ENCODE measurements at places on chromosomes 2 and 18.
A peak's percentile ranks its signal among the peaks of the same experiment; 100 is the strongest.

DNA sequence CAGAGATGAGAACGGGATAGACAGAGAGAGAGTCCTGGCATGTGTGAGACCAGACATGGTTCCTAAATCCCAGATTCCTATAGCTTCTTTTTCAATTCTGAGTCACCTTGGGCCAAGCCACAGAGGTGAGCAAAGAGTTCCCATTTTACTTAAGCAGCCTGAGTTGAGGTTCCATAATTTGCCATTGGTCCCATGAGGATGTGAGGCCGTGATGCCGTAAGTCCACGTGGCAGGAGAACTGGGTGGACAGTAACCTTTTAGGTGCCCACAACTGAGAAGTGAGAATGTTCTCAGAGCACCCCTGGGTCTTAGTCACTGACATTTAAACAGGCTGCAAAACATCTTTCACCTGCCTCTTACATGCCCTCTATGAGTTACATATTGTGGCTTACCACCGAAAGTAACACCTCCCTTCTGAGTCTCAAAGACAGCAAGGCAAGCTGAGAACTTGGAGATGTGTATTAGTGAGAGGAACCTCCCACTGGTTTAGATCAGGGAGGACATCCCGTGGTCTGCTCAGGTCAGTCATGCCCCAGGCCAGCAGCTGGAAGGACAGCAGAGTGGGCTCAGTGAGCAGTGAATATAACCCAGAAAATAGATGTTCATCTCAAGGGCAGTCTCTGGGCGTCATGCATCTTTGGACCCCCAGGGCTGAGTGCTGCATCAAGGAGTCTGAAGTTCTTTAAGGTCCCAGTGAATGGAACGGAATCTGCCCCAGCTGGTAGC is 127.9 kb upstream of the LGALSL start:
- no peak for DNase-seq

GRCh38 chr18:42640160-42640559 is 475.3 kb downstream of the RIT2 start:
- DNase-seq: no peak

DNA sequence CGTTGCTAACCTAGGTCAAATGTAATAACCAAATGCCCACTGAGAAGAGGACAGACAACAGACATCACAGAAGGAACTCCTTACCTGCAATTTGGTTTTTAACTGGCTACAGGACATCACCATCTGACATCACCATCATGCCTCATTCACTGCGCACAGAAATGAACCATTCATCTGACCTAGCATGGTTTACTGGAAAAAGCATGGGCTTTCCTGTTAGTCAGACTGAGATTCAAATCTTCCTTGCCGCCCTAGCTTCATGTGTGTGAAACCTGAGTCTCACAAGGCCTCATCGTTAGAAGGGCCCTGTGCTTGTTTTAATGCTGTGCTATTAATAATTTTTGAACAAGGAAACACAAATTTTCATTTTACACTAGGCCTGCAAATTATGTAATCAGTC is 1.1 kb upstream of the HIBCH start:
- DNase-seq: no peak

GRCh38 chr2:68052717-68053422 is 9.9 kb downstream of the C1D start:
- DNase-seq: no peak

DNA sequence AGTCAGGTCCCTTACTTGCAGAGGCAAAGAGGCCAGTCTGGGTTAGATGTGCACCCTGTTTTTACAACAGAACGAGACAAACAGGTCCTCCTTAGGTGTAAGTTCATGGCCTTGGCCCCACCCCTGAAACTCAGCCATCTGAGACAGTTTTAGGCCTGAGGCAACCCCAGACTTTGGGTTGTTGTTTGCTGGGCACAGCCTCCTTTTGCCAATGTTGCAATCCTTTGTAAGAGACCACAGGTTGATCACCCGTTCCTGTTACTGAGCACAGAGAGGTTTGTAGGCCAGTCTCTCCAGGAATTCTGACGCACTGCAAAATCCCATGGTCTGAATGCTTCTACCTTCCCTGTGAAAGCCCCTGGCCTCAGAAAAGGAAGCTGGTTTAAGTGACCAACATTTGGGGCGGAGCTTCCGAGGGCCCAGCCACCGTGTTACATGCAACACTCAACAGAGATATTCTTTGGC is 15.5 kb upstream of the IL1RN start:
- no peak for DNase-seq

DNA sequence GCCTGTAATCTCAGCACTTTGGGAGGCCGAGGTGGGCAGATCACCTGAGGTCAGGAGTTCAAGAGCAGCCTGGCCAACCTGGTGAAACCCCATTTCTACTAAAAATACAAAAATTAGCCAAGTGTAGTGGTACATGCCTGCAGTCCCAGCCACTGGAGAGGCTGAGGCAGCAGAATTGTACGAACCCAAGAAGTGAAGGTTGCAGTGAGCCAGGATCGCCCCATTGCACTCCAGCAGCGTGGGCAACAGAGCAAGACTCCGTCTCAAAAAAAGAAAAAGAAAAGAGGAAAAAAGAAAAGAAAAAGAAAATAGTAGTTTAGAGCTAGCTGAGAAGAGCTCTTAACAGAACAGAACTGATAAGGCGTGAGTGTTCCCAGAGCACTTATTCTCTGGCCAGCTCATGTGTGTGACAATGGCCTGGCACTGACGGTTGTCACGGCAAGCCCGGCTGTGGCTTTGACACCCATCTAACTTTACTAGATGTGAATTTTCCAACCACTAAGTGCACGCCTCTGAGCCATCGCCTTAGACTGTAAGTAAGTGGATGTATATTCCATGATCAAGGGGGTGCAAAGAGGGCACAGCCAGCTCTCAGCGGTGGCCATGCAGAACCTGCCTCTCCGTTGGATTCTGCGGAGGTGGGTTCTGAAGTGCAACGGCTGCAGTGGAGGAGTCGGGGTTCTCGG is 80.0 kb downstream of the ZNF516 start:
- DNase-seq: no peak

DNA sequence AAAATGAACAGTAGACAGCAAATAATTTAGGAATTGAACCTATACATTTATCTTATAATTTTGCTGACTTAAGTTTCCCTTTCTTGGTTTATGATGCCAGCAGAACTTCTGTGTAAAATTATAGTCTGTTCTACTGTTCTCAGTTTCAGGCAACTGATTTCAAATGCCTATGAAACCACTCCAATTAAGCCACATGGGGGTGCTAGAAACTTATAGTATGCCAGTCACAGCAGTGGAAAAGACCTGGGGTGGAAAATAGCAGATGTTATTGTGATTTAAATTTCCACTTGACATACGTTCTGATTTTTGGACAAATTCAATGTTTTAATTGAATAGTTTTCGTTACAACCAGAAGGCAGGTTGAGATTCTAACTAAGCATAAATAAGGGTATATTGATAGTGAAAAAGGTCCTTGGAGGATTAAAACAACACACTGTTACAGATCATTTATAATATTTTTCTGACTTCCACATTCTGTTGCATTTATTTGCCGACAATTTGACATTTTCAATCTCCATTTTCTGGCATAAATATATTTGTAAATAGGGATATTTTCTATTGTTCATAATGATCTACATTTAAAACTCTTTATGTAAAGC is 61.4 kb downstream of the CPS1 start:
- DNase-seq: peak; percentile 58

DNA sequence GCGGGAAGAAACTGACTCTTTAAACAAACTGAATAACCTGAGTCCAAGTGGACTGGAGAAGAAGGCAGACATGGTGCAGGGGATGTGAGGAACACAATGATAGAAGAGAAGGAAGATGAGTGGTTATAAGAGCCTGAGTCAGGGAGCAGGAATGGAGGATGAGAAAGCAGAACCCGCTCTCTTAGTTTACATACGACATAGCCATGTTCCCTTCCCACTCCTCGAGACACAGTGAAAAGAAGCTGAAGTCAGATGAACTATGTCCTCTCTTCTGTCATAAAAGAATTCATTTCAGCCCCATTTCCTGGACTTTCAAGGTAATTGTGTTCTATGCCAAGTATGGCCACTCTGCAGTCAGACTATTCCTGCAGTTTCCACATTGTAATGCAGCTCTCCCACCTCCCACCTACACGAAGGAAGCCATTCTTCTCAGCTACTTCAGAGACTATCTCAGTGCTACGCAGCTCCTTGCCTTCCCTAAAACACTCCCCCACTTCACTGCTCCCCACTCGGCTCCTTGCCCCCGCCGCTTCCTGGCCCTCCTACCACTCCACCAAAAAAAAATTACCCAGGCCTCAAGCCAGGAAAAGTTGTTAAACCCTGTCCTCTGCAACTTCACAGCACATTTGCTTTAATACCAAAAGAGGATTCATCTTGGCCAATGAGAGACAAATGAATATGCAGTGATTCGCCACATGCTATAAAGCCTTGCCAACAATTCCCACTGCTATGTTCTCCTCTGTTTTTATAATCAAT is 323.4 kb upstream of the EPHA4 start:
- no peak for DNase-seq

GRCh38 chr2:28544922-28545589 is 49.2 kb downstream of the PLB1 start:
- DNase-seq: no peak

- peak; percentile 48 for DNase-seq
These were observed 915 bp downstream of the CUL3 start for GRCh38 chr2:224584111-224584784.

- DNase-seq: no peak
These were observed 73.3 kb downstream of the NAB1 start for GRCh38 chr2:190722061-190722759.
